ENCODE measurements at places on chromosomes 3 and 15.

DNA sequence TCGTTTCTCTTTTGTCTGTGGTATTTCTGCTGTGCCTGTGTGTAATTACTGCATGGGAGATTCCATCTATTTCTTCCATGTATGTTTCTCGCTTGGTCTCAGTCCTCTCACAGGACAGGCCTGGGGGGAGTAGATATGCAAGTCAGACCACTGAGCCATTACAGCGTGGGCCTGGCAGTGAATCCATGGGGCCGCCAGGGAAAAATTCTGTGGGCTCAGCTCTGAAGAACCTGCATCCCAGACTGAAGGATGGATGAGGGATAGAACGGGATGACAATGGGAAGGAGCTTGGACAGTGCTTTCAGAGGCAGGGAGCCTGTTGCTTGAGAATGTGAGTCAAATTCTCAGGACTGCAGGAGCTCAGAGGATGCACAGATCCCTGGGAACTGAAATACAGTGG, 24.8 kb downstream of the GRAMD2A start:
- no peak for DNase-seq

DNA sequence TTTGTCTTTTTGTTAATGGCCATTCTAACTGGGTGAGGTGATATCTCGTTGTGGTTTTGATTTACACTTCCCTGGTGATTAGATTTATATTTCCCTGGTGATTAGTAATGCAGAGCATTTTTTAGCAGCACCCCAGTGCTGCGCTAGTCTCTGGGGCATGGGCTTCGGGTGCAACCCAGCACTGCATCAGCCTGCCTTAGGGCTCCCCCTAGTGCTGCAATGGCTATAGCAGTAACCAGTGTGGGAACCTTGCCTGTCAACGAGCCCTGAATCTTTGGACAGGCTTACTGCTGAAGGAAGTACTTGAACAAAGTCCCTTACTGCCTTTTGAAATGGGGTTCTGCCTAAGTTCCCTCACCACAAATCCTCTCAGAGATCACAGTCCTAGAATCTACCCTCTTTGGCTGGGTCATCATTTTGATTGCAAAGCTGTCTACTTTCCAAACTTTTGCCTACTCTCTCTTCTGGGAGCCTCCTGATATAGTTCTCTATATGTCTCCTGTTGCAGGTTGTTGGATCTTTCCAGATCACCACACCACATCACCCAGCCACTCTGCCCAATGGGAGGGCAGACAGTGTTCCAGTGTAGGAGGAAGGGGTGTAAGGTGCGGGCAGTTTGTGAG, 79.2 kb upstream of the CCNL1 start:
- DNase-seq: no peak

DNA sequence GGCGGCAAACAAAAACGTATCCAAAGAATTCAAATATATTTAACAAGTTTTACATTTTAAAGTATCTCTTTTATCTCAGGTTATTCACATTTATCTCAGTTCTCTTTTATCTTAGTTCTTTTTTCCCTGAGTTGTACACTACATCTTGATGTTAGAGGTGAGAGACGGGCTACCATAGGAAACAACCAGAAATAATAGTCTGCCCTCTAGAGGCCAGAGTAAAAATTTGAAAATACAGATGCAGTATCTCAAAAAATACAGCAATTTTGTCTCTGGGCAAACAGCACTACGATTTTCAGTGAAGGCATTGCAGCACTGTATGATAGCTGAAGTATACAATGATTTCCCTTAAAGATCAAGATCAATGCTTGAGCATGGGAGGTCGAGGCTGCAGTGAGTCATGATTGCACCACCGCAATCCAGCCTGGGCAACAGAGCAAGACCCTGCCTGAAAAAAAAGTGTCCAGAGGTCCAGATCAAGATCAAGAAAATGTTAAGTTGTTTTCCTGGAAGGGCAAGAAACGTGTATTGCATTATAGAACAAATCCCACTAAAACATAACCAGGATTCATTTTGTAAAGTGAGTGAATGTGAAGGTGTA, 82.6 kb upstream of the ATP11B start:
- no peak for DNase-seq

DNA sequence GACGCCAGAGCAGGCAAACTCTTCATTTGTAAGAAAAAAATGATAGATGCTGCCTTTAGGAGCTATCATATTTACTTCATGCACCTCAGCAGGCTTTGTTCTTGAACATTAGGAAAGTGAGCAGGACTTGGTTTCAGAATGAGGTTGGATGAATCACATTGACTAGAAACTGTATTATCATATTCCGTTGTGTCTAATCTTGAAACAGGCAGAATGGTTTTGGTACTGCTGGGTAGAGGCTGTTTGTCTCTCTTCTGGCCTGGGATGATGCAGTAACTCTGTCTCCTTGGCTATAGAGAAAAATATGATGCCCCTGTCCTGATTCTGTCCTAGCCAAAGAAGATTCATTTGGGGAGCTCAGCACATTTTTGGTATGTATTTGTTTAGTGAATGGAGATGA, 344.2 kb upstream of the GRM7 start:
- no peak for DNase-seq

DNA sequence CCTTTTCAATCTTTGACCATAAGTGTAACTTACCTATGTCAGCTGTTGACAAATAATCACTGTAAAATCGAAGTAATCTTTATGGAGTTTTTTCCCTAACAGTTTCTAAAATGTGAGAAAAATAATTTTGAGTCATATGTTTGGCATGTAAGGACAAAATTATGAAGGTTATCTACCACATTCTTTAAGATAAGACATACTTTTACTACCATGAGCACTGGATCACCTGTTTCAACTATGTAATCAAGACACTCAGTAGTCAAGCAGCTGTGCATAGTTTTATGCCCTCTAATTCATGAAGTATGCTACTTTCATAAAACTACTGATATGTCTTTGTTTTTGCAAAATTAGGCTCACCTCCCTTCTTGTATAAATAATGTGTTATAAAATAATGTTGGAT, 12.1 kb downstream of the FGF7 start:
- DNase-seq: no peak

GRCh38 chr3:44036850-44037249, 204.8 kb upstream of the TOPAZ1 start:
- DNase-seq: no peak

DNA sequence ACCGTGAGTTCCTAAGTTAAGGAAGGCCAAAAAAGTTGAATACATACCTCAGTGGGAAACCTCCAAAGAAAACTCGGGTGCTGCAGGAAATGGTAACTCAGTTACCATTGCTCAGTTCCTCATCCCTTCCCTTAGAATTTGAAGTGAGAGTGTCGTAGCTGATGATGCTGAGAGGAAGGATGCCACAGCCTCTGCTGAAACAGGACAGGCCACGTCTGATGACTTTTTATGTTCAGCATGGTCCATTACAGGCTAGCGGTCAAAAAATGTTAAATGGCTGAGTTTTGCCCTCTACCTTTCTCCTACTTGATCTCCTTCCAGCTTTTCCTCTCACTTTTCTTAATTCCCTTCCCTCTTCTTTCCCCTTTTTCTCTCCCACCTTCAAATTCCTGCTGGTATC, 135.5 kb downstream of the GHSR start:
- DNase-seq: no peak

DNA sequence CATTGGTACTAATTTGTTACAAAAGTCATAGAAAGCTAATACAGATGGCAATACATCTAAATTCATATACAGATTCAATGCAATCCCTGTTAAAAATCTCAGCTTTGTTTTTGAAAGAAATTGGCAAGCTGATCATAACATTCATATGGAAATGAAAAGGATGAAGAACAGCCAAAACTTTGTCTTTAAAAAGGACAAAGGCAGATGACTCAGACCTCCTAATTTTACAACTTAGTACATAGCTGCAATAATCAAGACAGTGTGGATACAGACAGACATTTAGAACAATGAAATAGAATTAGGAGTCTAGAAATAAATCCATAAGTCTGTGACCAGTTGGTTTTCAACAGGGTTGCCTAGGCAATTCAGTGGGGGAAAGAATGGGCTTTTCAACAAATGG, 63.3 kb downstream of the AQP9 start:
- no peak for DNase-seq

Measured in cortex of kidney (tissue), 1 donor.